Camera-type eye (tissue), 1 donor: ENCODE measurements at places on chromosomes 7 and 10. TPM values are rescaled to one million over a fixed set of nuclear protein-coding genes. Genes with fewer than 3 reads are reported as not detected.

The IKZF5 gene
- total RNA-seq: 21.4 TPM

The KEL gene
- 5.1 TPM for total RNA-seq

The PRF1 gene
- total RNA-seq: 0.71 TPM

The GJD4 gene
- total RNA-seq: not detected

The H2BK1 gene
- total RNA-seq: not detected

The TMEM273 gene
- total RNA-seq: 11.9 TPM

The NPVF gene
- 18.7 TPM for total RNA-seq

The ITGB1 gene
- 450 TPM for total RNA-seq

The SFTPA1 gene
- total RNA-seq: not detected

The IFIT5 gene
- 22.2 TPM for total RNA-seq

The BTAF1 gene
- 106 TPM for total RNA-seq

The CFAP69 gene
- total RNA-seq: 29.0 TPM

The ANKRD61 gene
- total RNA-seq: not detected

The LRIT1 gene
- 51.8 TPM for total RNA-seq

The JCAD gene
- 58.3 TPM for total RNA-seq

The CASD1 gene
- total RNA-seq: 95.9 TPM

The RBM17 gene
- 86.9 TPM for total RNA-seq

The CALML5 gene
- 3.3 TPM for total RNA-seq

The WDR86 gene
- 19.7 TPM for total RNA-seq

The RNLS gene
- total RNA-seq: 14.6 TPM

The CRYGN gene
- not detected for total RNA-seq

The IDI2 gene
- total RNA-seq: not detected
